ENCODE measurements at places on chromosomes 5 and 9. TPM values are rescaled to one million over a fixed set of nuclear protein-coding genes. Genes with fewer than 3 reads are reported as not detected.

The INSL4 gene
- not detected for total RNA-seq

The CYSRT1 gene
- total RNA-seq = 0.18 TPM

The EGFL7 gene
- 78.4 TPM for total RNA-seq

The C9orf50 gene
- total RNA-seq = not detected

The TMC1 gene
- total RNA-seq = 0.49 TPM

The TBC1D9B gene
- 20.1 TPM for total RNA-seq

The NPR2 gene
- total RNA-seq = 16.8 TPM

The TAF1L gene
- total RNA-seq = under 0.01 TPM

The C5orf58 gene
- not detected for total RNA-seq

The MYOT gene
- total RNA-seq = 125 TPM

The ADAMTS2 gene
- total RNA-seq = 28.7 TPM

The INSL6 gene
- total RNA-seq = not detected

The CNTNAP3B gene
- 8.4 TPM for total RNA-seq

The PFN3 gene
- not detected for total RNA-seq

The WNT8A gene
- not detected for total RNA-seq

The CER1 gene
- 0.22 TPM for total RNA-seq

The PCDHB14 gene
- total RNA-seq = 4.8 TPM

The SLC34A1 gene
- not detected for total RNA-seq

The RAI14 gene
- 25.7 TPM for total RNA-seq

The ACOT12 gene
- total RNA-seq = 0.18 TPM

The SPATA31A3 gene
- total RNA-seq = not detected

Data from muscle of leg (tissue), 16 donors.